Left renal cortex interstitium (tissue), 4 donors: ENCODE measurements at places on chromosomes 6 and 20.

DNA sequence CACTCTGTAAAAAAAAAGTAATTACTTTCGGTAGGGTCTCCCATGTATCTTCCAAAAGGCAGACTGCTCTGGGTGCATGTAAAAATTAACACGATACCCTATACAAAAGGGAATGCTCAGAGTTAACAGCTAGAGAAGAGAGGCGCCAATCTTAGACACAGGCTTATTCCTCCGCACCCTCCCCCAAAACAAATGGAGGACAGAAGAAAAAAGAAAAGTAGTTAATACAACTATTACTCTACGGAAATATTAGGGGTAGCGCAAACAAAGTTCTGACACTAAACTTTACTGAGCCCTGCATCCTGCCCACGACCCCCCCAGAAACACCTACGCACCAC, 331 bp upstream of the UFL1 start:
- DNase-seq, result no peak

- no peak for DNase-seq
Measured at GRCh38 chr6:19525673-19526072, 311.5 kb upstream of the ID4 start.

DNA sequence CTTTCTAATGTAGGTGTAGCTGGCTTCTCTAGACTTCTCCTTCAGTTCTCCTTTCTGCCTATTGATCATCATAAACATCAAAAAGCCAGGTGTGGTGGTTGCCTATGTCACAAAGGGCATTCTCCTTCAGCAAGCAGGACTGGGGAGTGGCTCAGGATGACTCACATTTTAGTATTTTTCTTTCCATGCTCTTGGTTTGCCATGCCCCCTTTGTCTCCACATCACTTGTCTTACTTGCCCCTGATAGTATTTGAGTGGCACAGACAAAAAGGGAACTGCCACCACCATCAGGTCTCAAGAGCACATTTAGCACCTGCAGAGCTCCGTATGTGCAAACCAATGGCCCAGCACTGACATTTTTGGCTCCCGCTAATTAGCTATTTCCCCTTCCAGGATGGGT, 698.8 kb downstream of the DHX35 start:
- DNase-seq, result no peak

DNA sequence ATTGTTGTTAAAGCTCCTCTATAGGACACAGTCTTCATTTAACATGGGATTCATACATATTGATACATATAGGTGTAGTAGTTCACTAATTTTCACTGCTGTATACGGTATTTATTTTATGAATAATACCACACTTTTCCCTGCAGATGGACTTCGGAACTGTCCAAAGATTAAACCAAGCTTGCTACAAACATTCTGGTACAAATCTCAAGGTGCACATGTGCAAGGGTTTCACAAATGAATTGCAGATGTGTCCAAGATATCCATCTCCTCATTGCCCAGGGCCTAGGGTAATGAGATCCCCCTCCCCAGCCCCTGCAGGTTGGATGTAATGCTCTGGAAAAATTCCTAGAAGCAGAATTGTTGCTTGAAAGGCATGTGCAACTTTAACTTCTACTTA, 31.4 kb downstream of the DTNBP1 start:
- DNase-seq, result no peak

GRCh38 chr6:109000289-109000688, 94.4 kb downstream of the SESN1 start:
- no peak for DNase-seq

- DNase-seq, result no peak
Measured at GRCh38 chr20:20847814-20848213, 135.4 kb upstream of the RALGAPA2 start.

DNA sequence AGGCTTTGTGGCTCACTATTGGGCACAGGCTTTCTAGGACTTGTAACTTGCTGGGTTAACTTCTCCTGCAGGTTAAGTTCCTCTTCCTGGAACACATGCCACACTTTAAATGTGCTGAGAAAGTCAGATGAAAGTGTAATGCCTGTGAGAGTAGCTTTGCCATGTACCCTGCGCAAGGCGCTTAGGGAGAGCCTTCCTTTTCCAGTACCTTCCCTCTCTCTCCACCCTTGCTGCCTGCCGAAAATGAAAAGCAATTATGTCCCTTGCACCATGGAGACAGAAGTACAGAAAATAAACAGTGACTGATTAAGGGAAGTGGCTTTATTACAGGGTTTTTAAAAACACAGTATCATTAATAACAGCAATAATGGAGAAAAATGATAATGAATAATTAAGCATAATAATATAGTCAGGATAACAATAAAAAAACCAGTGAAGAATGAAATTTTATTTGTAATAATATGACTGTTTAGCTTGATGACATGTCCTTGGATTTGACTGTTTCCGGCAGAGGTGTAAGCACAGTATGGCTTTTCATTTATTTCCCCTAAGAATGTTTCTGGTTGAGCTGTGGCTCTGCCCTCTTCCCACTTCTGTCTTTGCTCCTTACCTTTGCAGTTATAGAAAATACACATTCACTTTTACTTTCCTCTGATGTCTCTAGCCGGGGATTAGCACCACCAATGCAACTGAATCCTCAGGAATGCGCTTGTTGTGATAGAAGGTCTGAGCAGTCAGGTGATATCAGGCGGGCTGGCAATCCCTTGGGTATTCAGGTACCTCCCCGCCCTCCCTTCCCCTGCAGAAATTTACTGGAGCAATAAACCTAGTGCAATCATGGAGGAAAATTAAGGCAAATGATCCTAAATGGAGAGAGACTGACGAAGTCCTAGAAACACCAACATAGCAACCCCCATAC, 472.3 kb upstream of the CITED2 start:
- DNase-seq, result no peak

DNA sequence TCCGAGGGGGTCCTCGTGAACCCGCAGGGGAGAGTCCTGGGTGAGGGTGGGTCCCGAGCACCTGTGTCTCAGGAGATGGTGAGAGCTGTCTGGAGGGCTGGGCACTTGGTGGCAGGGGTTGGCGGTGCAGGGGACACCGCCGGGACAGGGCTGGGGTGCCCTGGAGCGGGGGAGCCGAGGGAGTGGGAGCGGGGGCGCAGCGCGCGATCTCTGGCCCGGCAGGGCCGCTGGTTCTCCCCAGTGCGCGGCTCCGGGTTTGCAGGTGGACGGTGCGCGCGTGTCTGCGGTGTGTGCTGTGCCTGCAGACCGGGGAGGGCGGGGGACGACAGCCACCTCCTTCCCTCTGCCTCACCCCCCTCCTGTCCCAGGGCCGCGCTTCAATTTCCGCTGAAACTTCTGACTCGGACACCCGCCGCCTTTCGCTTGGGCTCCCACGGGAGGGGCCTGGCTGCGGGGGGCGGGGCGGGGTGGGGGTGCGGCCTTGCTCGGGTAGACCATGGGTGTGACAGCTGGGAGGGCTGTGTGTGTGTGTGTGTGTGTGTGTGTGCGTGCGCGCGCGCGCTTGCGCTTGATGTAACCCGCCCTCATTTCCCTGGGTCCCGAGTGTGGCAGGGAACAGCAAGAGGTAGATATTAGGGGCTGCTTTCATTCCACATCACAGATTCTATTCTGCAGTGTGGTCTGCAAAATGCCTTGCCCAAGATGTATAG, 1.2 kb downstream of the TRIB3 start:
- no peak for DNase-seq

- DNase-seq, result no peak
Measured at GRCh38 chr20:44089987-44090674, 96.9 kb downstream of the JPH2 start.

- no peak for DNase-seq
Measured at GRCh38 chr6:79635232-79635543, 4.1 kb downstream of the SH3BGRL2 start.

- DNase-seq, result no peak
Measured at GRCh38 chr20:62357681-62358080, 9.4 kb downstream of the LAMA5 start.

DNA sequence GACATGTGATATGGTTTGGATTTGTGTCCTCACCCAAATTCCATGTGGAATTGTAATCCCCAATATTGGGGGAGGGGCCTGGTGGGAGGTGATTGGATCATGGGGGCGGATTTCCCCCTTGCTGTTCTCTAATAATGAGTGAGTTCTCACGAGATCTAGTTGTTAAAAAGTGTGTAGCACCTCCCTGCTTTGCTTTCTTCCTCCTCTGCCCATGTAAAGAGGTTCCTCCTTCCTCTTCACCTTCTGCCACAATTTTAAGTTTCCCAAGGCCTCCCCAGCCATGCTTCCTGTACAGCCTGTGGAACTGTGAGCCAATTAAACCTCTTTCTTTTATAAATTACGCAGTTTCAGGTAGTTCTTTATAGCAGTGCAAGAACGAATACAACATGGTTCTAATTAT, 2.1 kb upstream of the ZNF451 start:
- DNase-seq, result no peak

DNA sequence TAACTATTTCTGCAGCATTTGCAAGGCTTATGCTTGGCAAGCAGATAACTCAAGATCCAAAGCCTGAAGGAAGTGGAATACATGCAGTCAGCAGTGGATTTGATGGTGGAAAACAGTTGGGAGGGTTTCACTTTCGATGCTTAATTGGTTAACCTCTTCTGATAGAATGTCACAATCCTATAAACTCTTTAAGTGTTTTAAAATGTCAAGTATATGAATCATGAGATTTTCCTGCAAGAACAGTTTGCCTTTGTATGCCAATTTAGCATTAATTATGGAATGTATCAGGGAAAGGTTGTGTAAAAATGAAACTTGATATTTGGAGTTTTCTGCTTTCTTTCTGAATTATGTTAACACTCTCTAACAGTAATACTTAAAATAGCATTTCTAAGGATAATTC, 36.6 kb downstream of the NKX2-4 start:
- no peak for DNase-seq

DNA sequence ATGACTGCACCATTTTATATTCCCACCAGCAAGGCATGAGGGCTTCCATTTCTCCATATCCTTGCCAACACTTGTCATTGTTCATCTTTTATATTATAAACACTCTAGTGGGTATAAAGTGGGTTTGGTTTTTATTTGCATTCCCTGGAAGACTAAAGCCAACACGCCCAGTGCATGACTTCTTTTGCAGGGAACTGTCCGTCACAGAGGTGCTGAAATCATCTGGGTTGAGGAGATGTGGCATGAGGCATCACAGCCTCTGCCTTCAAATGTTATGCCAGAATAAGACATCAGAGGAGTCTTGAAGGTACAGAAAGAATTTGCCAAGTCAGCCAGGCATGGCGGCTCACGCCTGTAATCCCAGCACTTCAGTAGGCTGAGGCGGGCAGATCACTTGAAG, 29.9 kb upstream of the FAM210B start:
- no peak for DNase-seq

- no peak for DNase-seq
Measured at GRCh38 chr6:127289934-127290333, 23.3 kb downstream of the RNF146 start.

DNA sequence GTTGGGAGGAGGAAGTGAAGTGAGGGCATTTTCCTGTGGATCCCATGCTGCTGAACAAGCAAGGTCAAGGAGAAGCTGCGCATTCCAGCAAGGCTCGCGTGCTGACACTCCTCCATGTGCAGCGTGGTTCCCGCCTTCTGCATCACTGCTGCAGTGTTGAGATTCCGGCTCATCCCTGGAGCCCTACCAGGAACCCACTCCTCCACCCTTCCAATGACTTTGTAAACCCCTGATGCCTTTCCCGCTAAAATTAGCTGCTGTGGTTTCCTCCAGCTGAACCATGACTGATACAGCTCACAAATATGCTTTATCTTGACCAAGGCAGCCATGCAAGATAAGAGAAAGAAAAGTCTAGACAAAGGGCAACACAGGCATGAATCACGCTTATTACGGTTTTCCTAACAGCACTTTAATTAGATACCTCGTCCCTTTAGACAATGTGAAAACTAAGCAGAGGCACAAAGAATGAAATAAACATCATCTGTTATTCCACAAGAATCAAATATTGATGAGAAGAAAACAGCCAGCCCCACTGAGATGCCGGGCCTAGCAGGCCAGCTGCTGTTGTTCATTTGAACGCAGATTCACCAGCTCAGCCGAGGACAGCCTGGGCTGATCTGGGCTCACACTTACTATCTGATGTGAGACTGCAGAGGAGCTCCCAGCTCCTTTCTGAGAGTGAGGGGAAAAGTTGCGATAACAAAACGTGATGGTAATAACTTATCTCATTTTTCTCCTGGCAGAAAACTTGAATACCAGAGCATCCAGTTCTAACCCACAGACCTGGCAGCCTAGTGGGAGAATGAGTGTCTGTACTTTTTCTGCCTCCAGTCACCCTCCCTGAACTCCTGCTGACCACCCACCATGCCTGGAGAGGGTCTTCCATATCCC, 14.2 kb upstream of the BNIP5 start:
- DNase-seq, result no peak

DNA sequence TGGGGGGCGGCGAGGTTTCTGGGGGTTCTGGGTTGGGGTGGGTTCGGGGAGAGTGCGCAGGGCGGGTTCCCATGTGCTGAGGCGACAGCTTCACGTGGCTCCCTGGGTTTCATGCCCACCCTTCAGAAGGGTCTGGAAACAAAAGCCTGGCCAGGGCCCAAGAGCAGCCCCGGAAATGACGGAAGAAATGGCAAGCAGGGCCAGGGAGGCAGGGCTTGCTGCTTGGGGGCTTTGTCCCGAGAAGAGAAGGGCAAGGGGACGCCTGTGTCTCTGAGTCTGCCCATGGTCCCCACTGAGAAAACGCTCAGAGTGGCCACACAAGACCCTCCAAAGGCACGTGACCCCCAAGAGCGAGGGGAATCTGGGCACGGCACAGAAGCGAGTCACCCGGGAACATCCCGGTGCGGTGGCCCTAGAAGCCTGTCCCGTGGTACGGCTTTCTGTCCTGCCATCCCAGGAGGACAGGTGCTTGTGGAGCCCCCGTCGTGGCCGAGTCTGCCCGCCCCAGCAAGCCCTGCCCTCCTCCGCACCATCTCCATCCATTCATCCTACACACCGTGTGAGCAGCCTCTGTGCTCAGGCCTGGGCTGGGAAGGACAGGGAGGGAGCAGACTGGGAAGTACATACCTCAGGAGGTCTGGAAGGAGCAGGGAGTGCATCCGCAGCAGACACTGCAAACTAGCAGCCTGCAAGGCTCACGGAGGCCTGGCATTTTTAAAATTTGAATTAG, 9.0 kb downstream of the NPEPL1 start:
- no peak for DNase-seq

DNA sequence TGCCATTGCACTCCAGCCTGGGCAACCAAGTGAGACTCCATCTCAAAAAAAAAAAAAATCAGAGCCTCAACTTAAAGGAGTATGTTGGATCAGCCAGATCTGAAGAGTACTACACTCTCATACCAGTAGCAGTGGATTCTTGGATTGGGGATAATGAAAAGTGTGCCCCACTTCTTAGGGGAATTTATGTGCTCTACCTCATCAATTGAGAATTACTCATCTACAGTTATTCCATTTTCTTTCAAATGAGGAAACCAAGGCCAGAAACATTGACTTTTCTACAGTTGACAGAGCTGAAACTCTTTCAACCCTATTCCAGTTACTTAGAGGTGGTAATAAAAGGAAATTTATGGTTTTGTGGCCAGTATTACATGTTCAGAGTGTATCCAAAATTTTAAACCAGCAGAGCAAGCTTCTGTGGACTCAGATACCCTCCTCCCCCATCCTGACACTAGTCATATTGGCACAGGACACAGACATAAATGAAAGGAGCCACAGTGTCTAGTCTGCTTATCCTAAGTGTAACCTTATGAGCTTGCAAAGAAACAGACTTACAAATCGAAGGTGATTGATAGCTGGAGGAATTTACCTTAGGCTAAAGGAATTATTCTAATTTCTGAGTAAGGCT, 51.2 kb downstream of the ORC3 start:
- no peak for DNase-seq
